ENCODE measurements at places on chromosomes 5 and 9. TPM values are rescaled to one million over a fixed set of nuclear protein-coding genes. Genes with fewer than 3 reads are reported as not detected.

- H3K4me3 ChIP-seq = no peak overlapping the region
- DNase-seq = no peak
- H3K36me3 ChIP-seq = no peaks in the 10 kb centered on the region
- H3K27me3 ChIP-seq = no peaks in the 10 kb centered on the region
- H3K27ac ChIP-seq = no peak overlapping the region
Observed at GRCh38 chr9:8241201-8241600, 441.6 kb upstream of the DMAC1 start.

GRCh38 chr5:97135868-97136267 lies 6.5 kb downstream of the LIX1 start:
- no peak for DNase-seq
- H3K4me3 ChIP-seq = no peak overlapping the region
- H3K4me1 ChIP-seq = peaks cover 13% of the 10 kb centered on the region
- H3K36me3 ChIP-seq = no peaks in the 10 kb centered on the region

- no peak for DNase-seq
- H3K4me1 ChIP-seq = no peaks in the 10 kb centered on the region
- no peak overlapping the region for H3K4me3 ChIP-seq
- no peak overlapping the region for H3K27ac ChIP-seq
- H3K36me3 ChIP-seq = no peaks in the 10 kb centered on the region
Observed at GRCh38 chr5:18712936-18713485, 1078.8 kb downstream of the TAF11L14 start.

GRCh38 chr9:90607701-90608516 lies 34.7 kb downstream of the DIRAS2 start:
- H3K4me1 ChIP-seq = no peaks in the 10 kb centered on the region
- H3K4me3 ChIP-seq = no peak overlapping the region
- no peak overlapping the region for H3K27ac ChIP-seq
- DNase-seq = no peak
- H3K36me3 ChIP-seq = no peaks in the 10 kb centered on the region

DNA sequence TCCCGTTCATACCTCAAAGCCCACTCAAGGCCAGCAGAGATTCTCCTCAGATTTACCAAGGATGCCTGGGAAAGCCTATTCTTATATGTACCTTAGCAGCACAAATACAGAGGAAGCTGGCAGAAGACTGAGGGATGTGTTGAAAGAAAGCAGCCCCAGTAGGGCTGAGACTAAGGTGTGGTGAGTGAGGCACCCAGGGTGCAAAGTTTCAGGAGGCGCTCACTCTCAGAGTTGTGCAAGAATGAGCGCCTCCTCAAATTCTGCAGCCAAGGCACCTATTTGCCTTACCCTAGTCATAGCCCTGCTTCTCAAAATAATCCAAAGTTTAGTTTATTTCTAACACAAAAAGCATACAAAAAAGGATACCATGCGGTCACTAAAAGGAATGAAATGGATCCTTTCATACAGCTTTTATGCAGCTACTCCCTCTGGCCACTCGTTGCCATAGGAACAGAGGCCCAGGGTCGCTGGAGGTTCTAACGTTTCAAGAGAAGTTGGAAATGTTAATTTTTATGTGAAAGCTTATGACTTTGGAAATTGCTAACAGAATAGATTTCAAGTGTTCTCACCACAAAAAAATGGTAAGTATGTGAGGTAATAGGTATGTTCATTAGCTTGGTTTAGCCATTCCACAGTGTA lies 79.7 kb upstream of the SMIM23 start:
- H3K27me3 ChIP-seq = peaks cover 2% of the 10 kb centered on the region
- no peaks in the 10 kb centered on the region for H3K36me3 ChIP-seq
- H3K4me3 ChIP-seq = no peak overlapping the region
- peaks cover 13% of the 10 kb centered on the region for H3K4me1 ChIP-seq
- no peak for DNase-seq
- no peak overlapping the region for H3K27ac ChIP-seq

- no peaks in the 10 kb centered on the region for H3K36me3 ChIP-seq
- no peaks in the 10 kb centered on the region for H3K4me1 ChIP-seq
- no peak overlapping the region for H3K27ac ChIP-seq
Observed at GRCh38 chr5:157222506-157223230, 42.0 kb downstream of the ITK start.

Gene NUTM2F
- not detected for total RNA-seq

GRCh38 chr5:104345222-104346016 lies 782.8 kb upstream of the NUDT12 start:
- H3K27me3 ChIP-seq = no peaks in the 10 kb centered on the region
- H3K27ac ChIP-seq = no peak overlapping the region
- H3K36me3 ChIP-seq = no peaks in the 10 kb centered on the region
- no peak for DNase-seq
- H3K4me1 ChIP-seq = no peaks in the 10 kb centered on the region

- peaks cover 8% of the 10 kb centered on the region for H3K4me1 ChIP-seq
- peak overlapping the region; percentile 33 for H3K27ac ChIP-seq
- peak; percentile 37 for DNase-seq
- peak overlapping the region; percentile 60 for H3K4me3 ChIP-seq
- no peaks in the 10 kb centered on the region for H3K36me3 ChIP-seq
Observed at GRCh38 chr9:76459694-76460635, 983 bp downstream of the GCNT1 start.

- no peaks in the 10 kb centered on the region for H3K4me1 ChIP-seq
- DNase-seq = no peak
- no peak overlapping the region for H3K27ac ChIP-seq
- H3K36me3 ChIP-seq = peaks cover 22% of the 10 kb centered on the region
- H3K4me3 ChIP-seq = no peak overlapping the region
Observed at GRCh38 chr9:127323393-127323792, 58.8 kb downstream of the GARNL3 start.

Gene PCDHB2
- total RNA-seq = 3.2 TPM

DNA sequence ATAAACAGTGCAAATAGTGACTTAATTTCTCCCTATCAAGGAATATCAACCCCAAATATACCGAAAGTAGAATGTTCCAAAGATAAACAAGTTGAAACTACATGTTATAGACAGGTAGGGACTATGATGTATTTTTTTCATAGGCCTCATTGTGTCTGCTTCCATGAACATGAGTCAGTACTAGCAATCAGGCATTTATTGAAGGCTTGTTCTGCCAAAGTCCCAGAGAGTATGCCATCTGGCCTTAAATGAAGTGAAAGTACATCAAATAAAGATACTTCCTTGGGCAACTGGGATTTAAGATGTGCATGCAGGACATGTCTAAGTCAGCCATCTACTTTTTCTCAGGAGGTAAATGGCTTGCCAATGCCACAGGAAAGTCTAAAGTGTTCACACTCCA lies 6.5 kb downstream of the GHR start:
- H3K27ac ChIP-seq = no peak overlapping the region
- DNase-seq = no peak
- H3K36me3 ChIP-seq = no peaks in the 10 kb centered on the region
- H3K4me1 ChIP-seq = peaks cover 10% of the 10 kb centered on the region

DNA sequence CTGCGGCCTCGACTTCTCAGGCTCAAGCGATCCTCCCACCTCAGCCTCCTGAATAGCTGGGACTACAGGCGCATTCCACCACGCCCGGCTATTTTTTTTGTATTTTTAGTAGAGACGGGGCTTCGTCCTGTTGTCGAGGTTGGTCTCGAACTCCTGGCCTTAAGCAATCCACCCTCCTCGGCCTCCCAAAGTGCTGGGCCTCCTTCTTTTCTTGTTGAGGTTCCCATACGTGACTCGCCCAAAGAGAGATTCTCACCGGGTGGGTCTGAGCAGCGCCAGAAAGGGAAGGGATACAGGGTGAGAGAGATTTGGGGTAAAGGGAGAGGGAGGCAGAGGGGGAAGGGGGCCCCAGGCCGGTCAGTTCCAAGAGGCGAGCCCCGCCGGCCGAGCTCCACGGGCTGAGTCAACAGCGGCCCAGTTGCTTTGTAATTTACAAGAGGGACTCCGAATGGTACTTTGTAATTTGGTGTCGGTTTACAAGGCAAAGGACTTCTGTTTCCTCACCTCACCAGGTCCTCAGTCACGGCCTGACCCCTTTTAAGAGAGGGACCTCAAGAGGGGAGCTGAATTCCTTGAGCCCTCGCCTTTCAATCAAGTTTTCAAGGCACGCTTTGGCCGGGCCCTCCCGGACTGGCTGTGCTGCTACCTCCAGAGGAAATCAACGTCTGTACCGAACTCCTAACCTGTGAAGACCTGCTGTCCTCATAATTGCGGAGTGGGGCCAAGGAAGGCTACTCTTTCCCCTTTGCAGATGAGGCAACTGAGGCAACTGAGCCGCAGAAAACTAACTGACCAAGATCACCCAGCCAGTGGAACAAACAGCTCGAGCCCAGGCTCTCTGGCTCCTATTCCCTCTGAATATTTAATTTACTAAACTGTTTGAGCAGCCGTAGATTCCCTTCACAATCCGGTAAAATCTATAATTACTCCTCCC lies 3.3 kb upstream of the DMRT2 start:
- peaks cover 90% of the 10 kb centered on the region for H3K27me3 ChIP-seq
- peak overlapping the region; percentile 91 for H3K27ac ChIP-seq
- peak overlapping the region; percentile 37 for H3K4me3 ChIP-seq

Gene PTPRD
- 67.2 TPM for total RNA-seq

- no peaks in the 10 kb centered on the region for H3K36me3 ChIP-seq
- no peak for DNase-seq
- peaks cover 4% of the 10 kb centered on the region for H3K27me3 ChIP-seq
Observed at GRCh38 chr5:79846198-79846521, 144.9 kb downstream of the MTX3 start.

- H3K4me3 ChIP-seq = no peak overlapping the region
- no peaks in the 10 kb centered on the region for H3K36me3 ChIP-seq
- no peak for DNase-seq
Observed at GRCh38 chr9:124764774-124765438, 6.2 kb downstream of the NR6A1 start.

Gene PRR7
- 0.93 TPM for total RNA-seq

DNA sequence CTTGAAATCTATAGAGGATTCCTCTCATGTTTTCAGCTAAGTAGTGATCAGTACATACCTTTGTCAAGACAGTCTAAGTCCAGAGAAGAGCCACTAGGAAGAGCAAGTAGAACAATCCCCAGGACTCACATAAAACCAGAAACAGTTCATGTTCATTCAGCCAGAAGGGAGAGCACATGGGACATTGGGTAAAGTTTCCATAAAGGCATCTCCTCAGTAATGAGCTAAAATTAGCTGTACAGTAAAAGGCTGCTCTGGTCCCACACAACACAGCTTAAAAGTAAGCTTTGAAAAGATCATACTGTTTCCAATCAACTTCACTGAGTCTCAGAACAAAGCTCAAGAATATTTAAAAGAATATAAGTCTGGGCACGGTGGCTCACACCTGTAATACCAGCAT lies 32.4 kb downstream of the HOMER1 start:
- no peaks in the 10 kb centered on the region for H3K36me3 ChIP-seq
- peak; percentile 44 for DNase-seq
- peak overlapping the region; percentile 18 for H3K4me3 ChIP-seq
- H3K27ac ChIP-seq = peak overlapping the region; percentile 87
- no peaks in the 10 kb centered on the region for H3K4me1 ChIP-seq

Gene IL9
- not detected for total RNA-seq

GRCh38 chr5:149438281-149438680 lies 59.2 kb upstream of the IL17B start:
- H3K27ac ChIP-seq = no peak overlapping the region
- no peaks in the 10 kb centered on the region for H3K27me3 ChIP-seq
- no peak for DNase-seq
- no peak overlapping the region for H3K4me3 ChIP-seq
- peaks cover 10% of the 10 kb centered on the region for H3K4me1 ChIP-seq

DNA sequence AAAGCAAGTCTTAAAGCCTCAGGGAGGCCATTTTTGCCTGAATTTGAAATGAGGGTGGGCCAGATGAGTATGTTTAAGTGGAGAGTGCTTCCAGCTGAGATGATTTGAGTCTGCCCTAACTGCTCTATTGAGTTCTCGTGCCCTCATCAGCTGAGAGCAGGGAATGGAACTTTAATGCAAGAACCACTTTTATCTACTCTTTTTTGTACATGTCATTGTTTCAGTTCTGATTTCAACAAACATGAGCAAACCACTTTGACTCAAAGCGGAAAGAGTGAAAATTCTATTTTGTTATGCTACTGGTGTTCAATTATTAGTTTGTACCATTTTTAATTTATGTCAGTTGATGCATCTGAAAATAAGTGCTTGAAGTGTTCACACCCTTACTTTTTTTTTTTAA lies 35.8 kb downstream of the DCAF10 start:
- H3K27me3 ChIP-seq = no peaks in the 10 kb centered on the region
- no peak overlapping the region for H3K4me3 ChIP-seq
- H3K27ac ChIP-seq = no peak overlapping the region
- H3K4me1 ChIP-seq = no peaks in the 10 kb centered on the region

DNA sequence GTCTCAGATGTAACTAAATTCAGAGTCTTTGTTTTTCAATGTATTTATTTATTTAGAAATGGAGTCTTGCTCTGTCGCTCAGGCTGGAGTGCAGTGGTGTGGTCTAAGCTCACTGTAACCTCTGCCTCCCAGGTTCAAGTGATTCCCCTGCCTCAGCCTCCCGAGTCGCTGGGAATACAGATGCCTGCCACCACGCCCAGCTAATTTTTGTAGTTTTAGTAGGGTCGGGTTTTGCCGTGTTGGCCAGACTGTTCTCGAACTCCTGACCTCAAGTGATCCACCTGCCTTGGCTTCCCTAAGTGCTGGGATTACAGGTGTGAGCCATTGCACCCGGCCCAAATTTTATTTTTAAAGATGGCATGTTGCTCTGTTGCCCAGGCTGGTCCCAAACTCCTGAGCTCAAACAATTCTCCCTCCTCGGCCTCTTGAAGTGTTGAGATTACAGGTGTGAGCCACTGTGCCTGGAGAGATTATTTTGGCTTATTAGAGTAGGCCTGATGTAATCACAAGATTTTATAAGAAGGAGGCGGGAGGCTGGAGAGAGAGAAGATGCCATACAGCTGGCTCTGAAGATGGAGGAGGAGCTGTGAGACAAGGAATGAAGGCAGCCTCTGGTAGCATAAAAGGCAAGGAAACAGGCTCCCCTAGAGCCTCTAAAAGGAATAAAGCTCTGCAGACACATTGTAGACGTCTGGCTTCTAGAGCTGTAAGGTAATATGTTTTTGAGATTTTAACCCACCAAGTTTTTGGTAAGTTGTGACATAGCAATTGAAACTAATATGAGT lies 12.9 kb upstream of the KLF9 start:
- no peaks in the 10 kb centered on the region for H3K36me3 ChIP-seq
- no peak for DNase-seq
- no peaks in the 10 kb centered on the region for H3K27me3 ChIP-seq
- H3K27ac ChIP-seq = no peak overlapping the region
- no peaks in the 10 kb centered on the region for H3K4me1 ChIP-seq
- H3K4me3 ChIP-seq = no peak overlapping the region

Gene NXNL2
- total RNA-seq = 0.18 TPM

Gene CDH10
- 0.35 TPM for total RNA-seq

Gene TSSK1B
- total RNA-seq = not detected

Gene KIF24
- 10.3 TPM for total RNA-seq

DNA sequence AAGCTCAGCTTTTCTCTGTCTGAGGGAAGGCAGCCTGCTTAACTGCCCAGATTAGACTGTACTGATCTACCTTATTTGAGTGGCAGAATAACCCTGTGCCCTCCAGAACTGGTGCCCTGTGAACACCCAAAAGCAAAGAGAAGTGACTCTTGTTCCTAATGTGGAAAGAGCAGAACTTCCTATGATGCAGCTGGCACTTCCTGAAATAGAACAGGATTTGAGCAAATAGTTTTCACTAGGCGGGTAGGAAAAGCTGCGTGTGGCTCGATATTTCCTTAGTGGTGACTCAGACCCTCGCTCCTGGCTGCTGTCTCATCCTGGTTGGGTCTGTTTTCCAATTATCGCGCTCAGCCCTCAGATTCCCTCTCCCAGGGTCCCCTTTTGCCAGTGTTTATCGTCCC lies 89.9 kb downstream of the SH3TC2 start:
- no peaks in the 10 kb centered on the region for H3K36me3 ChIP-seq
- peak; percentile 80 for DNase-seq
- peaks cover 55% of the 10 kb centered on the region for H3K4me1 ChIP-seq
- no peaks in the 10 kb centered on the region for H3K27me3 ChIP-seq
- H3K27ac ChIP-seq = peak overlapping the region; percentile 62

- peak; percentile 64 for DNase-seq
- H3K4me1 ChIP-seq = no peaks in the 10 kb centered on the region
- no peak overlapping the region for H3K4me3 ChIP-seq
- H3K36me3 ChIP-seq = peaks cover 20% of the 10 kb centered on the region
- no peak overlapping the region for H3K27ac ChIP-seq
Observed at GRCh38 chr9:27549196-27549755, 19.7 kb upstream of the MOB3B start.
